ENCODE measurements at places on chromosomes 7 and 10.
A peak's percentile ranks its signal among the peaks of the same experiment; 100 is the strongest.

DNA sequence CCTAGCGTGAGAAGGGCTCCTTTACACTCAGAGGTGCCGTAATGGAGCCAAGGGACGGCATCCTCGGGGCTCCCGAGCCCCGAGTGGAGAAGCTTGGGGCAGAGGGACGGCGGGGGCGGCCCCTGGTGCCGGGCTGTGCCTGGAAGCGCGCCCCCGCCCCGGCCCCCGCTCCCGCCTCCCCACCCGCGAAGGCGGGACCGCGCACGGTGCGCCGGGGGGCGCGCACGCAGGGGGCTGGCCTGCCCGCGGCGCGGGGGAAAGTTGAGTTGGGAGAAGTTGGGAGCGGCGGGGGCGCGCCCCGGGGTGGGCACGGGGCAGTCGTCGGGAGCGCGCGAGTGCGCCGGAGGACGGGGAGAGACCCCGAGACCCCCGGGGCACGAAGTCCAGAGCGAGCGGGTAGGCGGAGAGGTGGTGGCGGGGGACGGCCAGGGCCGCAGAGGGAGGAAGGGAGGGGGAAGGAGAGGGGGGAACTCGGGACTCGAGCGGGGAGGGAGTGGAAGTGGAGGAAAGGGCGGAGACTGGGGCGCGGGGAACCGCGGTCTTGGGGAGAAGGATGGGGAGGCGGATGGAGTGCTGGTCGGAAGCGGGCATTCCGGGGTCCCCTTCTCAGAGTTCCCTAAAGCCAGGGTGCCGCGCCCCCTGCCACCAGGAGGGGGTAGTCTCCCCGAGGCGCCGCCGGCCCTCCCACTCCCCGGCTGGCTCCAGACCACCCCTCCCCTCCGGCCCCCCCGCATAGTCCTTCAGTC lies at the start of gene SLC4A2:
Gene SLC4A2 (plus strand): TSS at position 223 of the 746 bp plus-strand sequence. CDS start 2,399 bp downstream, outside the sequence.
- DNase-seq = peak; percentile 69

DNA sequence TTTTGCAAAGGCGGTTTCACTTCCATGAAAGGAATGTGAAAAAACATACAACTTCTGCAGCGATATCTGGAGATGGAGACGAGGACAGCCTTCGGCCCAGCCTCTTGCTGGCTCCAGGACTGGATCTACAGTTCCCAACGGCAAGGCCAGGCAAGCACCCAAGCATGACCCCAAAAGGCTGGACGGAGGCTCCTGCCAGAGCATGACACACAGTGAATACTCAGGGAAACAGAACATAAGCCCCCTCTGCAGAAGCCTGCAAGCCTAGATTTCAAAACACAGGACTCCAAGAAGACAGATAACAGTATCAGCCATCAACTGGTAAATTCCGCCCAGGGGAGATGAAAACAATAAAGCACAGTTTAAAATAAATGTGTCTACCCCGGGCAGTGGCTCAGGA lies 3.3 kb upstream of the LRRC27 start:
- DNase-seq = no peak

DNA sequence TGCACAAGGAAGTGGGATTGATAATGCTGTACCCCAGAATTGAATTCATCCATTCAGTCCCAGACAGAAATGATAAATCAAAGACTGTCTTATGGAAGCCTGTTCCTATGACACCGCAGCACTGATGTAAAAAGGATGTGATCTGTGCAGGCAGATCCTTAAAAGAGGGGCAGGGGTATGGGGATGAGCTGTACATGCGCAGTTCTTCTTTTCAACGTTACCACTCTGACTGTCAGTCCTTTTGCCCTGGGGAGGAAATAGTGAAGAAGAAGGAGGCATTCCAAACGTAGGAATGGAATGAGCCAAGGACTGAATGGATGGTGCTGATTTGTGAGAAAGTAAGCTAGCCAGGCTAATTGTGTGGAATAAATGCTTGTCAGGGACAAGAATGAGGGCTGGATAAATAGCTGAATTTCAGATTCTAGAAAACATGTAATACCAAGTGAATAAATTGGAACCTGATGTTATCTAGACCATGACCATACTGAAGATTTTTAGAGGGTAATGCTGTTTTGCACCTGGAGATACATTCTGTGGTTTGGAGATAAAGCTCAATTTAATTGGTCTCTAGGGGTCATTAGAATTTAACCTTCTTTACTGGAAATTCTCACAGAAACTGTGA lies 509.3 kb downstream of the SORCS3 start:
- DNase-seq = no peak

- DNase-seq = no peak
These were observed 129.1 kb upstream of the ITGB1 start for GRCh38 chr10:33087152-33087551.

DNA sequence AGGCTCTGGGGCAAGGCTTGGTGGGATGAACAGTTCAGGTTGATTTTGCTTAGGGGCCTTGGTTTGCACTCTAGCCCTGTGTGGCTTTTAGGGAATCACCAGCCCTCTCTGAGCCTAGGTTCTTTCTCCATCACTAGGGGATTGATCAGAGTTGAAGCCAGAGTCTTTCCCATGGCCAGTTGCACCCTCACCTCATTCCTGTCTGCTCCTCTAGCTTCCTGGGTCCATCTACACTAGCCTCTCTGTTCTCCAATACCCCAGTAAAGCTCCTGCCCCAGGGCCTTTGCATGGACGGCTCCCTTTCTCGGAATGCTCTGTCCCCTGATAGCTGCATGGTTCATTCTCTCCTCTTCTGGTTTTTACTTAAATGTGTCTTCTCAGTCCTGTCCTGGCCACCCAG lies 40.4 kb downstream of the SORCS3 start:
- DNase-seq = no peak

- DNase-seq = no peak
These were observed 32.4 kb upstream of the MTPN start for GRCh38 chr7:136009488-136010079.

DNA sequence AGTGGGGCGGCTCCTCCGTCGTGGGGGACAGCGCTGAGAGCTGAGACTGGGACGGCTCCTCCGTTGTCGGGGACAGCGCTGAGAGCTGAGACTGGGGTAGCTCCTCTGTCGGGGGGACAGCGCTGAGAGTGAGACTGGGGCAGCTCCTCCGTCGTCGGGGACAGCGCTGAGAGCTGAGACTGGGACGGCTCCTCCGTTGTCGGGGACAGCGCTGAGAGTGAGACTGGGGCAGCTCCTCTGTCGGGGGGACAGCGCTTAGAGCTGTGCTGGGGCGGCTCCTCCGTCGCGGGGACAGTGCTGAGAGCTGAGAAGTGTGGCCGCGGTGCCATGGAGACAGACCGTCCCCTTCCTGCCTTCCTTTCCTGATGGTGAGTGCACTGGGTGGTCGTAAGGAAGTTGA lies 136.4 kb downstream of the DYNC2I1 start:
- DNase-seq = no peak

GRCh38 chr7:100612730-100613390 lies 520 bp downstream of the MOSPD3 start:
- DNase-seq = no peak

GRCh38 chr10:48744587-48744986 lies 59.9 kb downstream of the WDFY4 start:
- DNase-seq = no peak

- DNase-seq = no peak
These were observed 101.3 kb upstream of the DKK1 start for GRCh38 chr10:52212802-52213201.

GRCh38 chr7:145092766-145093165 lies 256.9 kb upstream of the TPK1 start:
- no peak for DNase-seq

- DNase-seq = no peak
These were observed 44.8 kb downstream of the PRKAG2 start for GRCh38 chr7:151832138-151832537.

DNA sequence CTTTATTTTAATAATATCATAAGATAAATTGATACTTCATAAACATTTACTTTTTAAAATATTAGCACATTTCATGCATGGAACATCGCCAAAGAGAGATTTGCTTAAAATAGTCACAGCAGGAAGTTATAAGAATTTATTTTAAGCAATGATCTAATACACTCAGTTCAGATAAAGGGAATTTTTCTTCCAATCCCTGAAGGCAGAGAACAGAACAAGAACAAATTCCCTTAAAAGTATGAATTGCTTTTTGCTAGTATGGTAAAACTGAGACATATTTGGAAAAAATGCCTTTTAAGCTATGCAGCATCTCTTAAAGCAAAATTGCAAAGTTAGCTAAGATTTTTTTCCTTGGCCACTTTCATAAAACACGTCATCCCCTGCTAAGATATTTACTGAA lies 91.0 kb downstream of the SEMA3D start:
- no peak for DNase-seq

DNA sequence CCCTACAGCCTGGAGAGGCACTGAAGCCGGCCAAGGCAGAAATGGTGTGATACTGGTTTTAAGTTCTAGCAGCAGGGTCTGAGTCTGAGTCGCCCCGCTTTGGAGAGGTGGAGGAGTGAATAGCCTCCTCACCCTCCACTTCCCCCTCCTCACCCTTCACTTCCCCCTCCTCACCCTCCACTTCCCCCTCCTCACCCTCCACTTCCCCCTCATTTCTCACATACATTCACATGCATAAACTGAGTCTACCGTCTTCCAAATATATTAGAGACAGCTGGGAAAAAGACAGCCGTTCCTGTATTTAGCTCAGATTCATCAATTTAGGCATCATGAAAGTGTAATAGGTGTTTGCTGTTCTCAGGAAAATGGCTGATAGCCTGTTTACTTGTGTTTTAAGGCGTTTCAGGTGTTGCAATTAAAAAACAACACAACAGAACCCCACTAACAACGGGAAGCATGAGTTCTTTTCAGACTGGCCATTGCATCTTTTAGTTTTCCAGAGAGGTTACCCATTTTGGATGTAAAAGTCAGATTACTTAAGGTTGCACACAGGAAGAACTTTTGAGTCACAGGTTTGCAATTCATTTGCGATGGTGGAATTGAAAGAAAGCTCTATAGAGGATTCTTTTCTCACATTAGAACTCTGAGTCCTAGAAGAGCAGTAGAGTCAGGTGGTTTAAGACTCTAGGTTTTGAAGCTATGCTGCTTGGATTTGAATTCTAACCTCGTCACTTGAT lies 861 bp downstream of the NRBF2 start:
- no peak for DNase-seq

- DNase-seq = no peak
These were observed 32.8 kb downstream of the KIAA1549 start for GRCh38 chr7:138948403-138948802.

- DNase-seq = no peak
These were observed 105.7 kb upstream of the GPR141 start for GRCh38 chr7:37577901-37578300.

GRCh38 chr7:48667407-48667806 lies 256.9 kb upstream of the CDC14C start:
- no peak for DNase-seq

DNA sequence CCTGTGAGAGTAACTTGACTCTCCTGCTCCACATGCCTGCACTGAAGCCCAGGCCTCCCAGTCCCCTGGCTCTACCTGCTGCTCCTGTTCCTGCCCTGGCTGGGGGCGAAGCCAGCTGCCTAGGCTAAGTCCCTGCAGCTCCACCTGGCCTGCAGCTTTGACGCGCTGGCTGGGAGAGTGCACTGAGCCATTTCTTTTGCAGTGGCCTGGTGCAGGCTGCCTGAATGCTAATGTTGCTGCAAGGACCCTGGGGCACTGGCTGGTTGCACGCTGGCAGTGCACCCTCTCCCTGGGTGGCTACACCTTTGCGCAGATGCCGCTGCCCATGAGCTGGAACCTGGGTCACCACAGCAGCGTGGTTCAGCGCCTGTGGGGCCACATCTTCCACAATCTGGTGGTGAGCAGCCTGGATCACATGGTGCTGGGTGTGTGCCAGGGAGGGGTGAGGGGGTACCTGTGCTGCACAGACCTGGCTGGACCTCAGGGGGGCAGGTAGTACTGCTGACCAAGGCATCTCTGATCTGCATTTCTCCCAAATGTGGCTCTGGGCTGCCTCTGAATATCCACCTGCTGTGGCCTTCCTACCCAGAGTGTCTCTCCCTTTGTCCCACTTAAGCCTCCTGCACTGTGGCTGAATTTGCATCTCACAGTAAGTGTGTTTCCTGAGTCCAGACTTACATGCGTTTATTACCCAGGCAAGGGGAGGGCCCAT lies 20.0 kb downstream of the IMPDH1 start:
- DNase-seq = no peak

GRCh38 chr10:122044713-122045112 lies 55.8 kb downstream of the TACC2 start:
- no peak for DNase-seq

- no peak for DNase-seq
These were observed 28.4 kb downstream of the MKX start for GRCh38 chr10:27717224-27717623.

DNA sequence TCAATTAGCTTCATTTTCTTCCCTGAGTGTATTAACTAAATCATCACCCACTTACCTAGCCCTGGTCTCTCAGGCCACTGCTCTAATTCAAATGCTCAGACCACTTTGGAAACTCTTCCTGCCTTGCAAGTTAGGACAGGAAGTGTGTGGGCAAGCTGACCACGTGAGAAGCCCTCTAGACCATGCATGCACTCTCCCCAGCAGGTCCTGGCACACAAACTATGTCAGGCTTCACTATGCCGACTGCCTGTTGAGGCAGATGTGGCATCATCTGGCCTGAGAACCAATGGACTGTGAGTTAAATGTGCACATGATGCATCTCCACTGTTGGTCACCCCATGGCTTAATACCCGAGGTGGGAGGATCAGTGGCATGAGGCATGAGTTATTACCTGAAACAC lies 439.6 kb downstream of the GRID1 start:
- DNase-seq = no peak

DNA sequence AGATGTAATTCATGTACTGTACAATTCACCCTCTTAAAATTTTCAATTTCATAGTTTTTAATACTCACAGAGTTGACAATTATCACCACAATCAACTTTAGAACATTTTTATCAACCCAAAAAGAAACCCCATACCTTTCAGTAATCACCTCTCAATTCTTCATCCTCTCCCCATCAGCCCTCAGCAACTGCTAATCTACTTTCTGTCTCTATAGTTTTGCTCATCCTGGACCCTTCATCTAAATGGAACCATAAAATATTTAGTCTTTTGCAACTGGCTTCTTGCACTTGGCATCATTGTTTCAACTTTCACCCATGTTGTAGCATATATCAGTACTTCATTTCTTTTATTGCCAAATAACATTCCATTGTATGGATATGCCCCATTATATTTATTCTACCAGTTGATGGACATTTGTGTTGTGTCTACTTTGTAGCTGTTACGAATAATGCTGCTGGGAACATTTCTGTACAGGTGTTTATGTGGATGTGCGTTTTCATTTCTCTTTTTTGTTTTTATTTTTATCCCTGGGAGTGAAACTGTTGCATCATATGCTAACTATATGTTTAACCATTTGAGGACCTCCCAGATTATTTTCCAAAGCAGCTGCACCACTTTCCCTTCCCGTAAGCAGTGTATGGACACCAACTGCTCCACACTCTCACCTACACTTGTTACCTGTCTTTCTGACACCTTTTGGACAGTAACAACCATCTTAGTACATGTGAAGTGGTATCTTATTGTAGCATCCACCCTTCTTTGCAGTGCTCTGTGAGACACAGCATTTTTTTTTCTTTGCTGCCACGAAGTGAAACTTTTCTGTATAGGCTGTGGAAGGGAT lies 65.4 kb upstream of the APBB1IP start:
- DNase-seq = no peak

- no peak for DNase-seq
These were observed 49.8 kb downstream of the SLC29A4 start for GRCh38 chr7:5332579-5332978.

All from activated CD8-positive, alpha-beta memory T cell treated with anti-CD3 and anti-CD28 coated beads for 1 hour (primary cell).